ENCODE measurements at places on chromosomes 16 and 17.

DNA sequence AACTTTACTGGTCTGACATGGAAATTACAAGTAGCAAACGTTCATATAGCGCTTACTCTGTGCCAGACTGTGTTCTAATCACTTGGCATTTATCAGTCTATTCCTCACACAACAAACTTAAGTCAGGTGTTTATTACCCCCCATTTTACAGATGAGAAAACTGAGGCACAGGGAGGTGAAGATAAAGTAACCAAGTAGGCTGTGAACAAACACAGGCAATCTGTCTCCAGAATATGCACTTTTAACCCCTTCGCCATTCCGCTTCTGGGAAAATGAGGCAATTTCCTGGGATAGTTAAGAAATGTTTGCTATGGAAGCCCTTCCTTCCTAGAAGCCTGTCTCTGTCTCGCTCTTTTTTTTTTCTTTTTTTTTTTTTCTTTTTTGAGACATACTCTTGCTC lies 12.2 kb upstream of the CXCL16 start:
- no peak for DNase-seq

DNA sequence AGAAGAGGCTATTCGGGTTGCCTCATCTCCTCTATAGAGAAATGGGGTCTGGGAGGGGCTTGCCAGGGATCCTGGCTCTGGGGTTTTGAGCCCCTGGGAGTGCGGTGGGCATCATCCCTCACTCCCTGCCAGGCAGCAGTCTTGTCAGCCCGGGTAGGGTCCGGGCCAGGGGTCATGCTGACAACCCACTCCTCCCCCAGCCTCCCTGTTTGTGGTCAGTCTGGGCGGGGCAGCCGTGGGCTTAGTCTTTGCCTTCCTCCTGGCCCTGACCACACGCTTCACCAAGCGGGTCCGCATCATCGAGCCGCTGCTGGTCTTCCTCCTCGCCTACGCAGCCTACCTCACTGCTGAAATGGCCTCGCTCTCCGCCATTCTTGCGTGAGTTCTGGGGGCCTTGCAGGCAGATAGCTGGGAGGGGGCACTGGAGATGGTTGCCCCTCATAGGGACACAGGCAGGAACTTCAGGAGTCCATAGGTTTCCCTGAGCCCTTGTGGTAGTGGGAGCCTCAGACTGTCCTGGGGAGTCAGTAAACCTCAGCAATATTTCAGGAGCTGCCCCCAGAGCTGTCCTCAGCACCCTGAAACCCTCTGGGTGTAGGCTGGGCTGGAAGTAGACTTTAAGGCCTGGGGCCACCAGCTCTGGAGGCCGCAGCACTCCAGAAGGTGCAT lies 6.9 kb downstream of the SLC9A5 start:
- DNase-seq = no peak

DNA sequence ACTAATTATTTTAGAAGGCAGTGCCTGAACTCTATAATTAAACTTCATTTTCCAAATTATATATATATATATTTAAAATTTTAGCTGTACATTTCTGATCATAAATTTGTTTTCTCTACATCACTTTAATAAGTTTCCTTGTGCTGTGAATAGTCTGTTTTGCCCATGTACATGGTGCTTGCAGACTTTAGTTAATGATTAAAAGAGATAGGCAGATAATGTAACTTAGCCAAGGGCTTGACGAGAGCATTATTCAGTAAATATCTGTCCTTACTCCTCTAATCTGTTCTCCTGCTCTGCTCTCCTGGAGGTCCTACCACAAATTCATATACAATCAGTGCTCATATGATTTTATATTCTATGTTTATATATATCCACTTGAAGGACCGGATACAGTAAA lies 595.2 kb upstream of the KIF2B start:
- DNase-seq = no peak

- no peak for DNase-seq
These were observed 47.9 kb upstream of the SREBF1 start for GRCh38 chr17:17884391-17885357.

DNA sequence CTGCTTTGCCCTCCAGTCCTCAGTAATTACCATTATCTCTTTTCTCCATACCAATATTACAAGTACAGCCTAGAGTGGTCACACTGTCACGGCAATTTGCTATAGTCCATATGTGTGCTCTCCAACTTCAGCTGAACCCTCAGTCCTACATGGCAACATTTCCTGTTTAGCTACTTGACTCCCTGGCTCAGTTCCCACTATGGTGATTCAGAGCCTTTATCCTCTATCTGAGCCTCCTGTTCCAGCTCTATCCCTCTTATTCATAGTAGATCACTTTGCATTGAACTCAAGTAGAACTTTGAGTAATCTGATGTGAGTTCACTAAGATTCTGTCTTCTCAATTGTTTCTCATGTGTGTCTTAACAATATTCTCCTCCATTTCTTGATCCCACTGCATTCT lies 43.7 kb upstream of the GOSR1 start:
- DNase-seq = peak; percentile 9

GRCh38 chr16:4728676-4729075 lies 5.4 kb downstream of the ANKS3 start:
- DNase-seq = no peak

Data from hematopoietic multipotent progenitor cell treated with erythropoietin and hydrocortisone succinate and interleukin-3 and kit ligand, for 17 days (in vitro differentiated cells).